Activated CD8-positive, alpha-beta T cell treated with anti-CD3 and anti-CD28 coated beads for 36 hours (primary cell): ENCODE measurements at places on chromosomes 12 and 14. TPM values are rescaled to one million over a fixed set of nuclear protein-coding genes. Genes with fewer than 3 reads are reported as not detected.

Gene INSM2
- not detected for total RNA-seq

Gene PLEKHG7
- not detected for total RNA-seq

Gene PELI2
- 2.7 TPM for total RNA-seq

Gene ZNF891
- 1.7 TPM for total RNA-seq

Gene RHOJ
- total RNA-seq = not detected

Gene HPD
- total RNA-seq = not detected

Gene SRSF5
- 255 TPM for total RNA-seq

Gene LRP1
- total RNA-seq = 1.9 TPM
